ENCODE measurements at places on chromosomes 2 and 18.

- no peak for DNase-seq
These were observed 21.6 kb downstream of the STEAP3 start for GRCh38 chr2:119245076-119245840.

DNA sequence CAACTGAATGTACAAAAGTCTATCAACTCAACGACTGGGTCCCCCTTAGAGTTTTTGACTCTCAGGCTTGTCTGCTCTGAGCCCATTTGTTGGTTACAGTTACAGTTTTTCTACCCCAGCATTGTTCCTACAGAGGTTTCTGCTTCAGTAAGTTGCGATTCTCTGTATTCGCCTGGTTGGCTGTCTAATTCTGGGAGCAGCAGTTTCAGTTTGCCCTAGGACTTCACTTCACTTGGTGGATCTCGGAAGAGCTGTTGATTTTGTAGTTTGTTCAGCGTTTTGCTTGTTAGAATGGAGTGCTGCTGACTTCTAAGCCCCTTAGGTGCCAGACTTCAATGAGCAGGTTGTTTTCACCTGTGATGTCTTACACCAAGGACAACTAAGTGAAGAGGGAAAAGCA is 296.5 kb upstream of the EPAS1 start:
- no peak for DNase-seq

- no peak for DNase-seq
These were observed 199.1 kb upstream of the NXPH2 start for GRCh38 chr2:138979131-138979785.

GRCh38 chr2:217751192-217751591 is 251.6 kb downstream of the TNS1 start:
- no peak for DNase-seq

- no peak for DNase-seq
These were observed 182.1 kb downstream of the CYP26B1 start for GRCh38 chr2:71965530-71965929.

DNA sequence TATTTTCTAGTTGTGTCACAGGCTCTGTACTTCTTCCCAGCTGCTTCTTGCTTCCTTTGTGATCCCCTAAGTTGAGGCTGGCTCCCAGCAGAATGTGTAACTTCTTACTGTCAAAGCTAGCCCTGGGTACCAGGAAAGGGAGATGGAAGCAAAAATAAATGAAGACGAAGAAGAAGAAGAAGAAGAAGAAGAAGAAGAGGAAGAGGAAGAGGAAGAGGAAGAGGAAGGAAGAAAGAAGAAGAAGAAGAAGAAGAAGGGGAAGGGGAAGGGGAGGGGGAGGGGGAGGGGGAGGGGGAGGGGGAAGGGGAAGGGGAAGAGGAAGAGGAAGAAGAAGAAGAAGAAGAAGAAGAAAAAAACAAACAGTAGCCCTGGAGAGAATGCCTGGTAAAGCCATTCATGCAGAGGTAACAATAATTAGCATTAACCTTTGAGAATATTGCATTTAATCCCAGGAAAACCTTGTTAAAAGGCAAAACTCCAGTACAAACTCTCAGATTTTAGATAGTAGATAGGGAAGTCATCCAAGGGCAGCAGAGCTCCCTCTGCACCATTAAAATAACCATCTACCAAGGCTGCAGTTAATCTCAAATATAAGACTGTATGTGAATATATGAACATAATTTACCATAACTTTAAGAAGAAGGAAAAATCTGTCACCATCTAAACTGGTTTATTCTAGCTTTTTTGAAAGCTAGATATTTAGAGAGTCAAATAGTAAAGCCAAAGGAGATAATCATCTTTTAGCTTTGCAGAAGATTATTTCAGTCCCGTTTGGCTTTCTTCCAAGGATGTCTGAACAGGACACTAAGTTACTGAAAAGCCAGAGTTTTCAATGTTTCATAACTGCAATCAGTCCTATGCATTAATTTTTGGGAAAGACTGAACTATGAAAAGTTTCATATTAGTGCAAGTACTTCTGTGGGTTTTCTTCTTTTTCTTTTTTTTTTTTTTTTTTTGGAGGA is 44.3 kb upstream of the FBXO11 start:
- DNase-seq, result no peak

DNA sequence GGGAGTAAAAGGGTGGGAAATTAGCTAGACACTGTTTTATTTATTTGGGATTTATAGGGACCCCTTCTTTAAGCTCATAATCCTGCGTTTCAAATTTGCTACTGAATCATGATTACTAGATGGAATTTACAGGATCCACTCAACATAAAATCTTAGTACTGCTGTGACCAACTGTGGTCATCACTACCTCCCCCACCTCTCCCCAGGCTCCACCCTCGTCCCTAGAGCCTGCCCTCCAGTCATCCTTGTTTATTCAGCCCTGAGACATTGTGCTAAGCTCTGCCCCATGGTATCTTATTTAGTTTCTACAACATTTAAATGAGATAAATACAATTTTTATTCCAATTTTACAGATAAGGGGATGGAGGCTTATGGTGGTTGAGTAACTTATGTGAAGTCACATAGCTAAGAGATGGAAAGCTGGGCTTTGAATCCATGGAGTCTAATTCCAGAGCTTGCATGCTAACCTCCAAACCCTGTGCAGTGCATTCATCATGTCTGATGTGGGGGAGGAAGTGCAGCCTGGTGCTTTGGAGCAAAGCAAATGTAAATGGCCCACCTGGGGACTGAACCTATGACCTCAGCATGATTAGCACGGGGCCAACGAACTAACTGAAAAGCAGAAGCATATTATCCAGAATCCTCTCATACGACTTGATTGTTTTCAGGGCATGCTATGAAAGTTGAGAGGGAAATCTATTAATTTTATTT is 502.4 kb downstream of the TMEM182 start:
- no peak for DNase-seq

DNA sequence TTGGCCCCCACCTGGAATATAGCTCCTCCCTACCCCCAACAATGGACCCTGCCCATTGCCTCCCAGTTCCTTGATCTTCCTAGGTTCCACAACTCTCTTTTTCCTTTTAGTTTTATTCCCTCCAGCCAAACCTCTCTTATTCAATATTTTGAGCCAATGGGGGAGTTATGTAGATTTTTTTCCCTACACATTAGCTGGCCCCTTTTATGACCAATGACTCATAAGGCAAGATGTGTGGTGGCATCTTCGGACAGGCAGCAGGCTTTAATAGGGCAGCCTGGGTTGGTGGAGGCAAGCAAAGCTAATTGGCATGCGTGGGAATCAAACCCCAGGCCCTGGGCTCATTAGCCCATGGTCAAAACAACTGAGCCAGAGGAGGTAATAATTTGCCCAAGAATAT is 9.2 kb downstream of the GRP start:
- no peak for DNase-seq

DNA sequence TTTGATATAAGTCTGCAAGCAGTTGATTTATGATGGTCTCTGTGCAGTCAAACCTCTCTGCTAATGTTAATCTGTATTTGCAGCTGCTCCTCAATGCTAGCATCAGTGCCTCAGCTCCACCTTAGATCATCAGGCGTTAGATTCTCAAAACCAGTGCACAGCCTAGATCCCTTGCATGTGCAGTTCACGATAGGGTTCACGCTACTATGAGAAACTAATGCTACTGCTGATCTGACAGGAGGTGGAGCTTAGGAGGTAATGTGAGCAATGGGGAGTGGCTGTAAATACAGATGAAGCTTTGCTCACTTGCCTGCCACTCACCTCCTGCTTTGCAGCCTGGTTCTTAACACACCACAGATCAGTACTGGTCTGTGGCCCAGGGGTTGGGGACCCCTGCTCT is 18.4 kb downstream of the RBKS start:
- no peak for DNase-seq

- DNase-seq, result no peak
These were observed 1.5 kb downstream of the EPAS1 start for GRCh38 chr2:46298522-46299353.

GRCh38 chr18:22052405-22053105 is 116.8 kb upstream of the GATA6 start:
- no peak for DNase-seq

DNA sequence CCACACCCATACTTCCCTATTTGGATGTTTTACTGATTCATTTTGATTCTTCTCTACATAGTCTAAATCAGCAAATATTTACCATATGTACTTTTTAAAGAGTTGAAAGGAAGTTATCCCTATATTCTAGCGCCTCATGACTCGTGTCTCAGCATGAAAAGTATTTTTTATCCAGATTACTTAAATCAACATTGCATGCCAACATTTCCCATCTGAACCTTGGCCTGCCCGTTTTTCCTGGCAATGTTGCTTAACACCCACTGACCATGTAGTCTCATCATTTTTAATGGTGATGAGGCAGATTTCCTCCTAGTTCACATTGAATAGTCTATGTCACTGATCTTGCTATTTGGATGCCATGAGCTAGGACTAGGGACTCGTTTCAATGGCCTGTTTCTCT is 13.2 kb upstream of the SCYGR5 start:
- DNase-seq, result no peak

- DNase-seq, result no peak
These were observed 146.3 kb downstream of the TDRD15 start for GRCh38 chr2:21270083-21270491.

- DNase-seq, result peak; percentile 48
These were observed 45.2 kb downstream of the PCBP1 start for GRCh38 chr2:70132244-70133126.

- no peak for DNase-seq
These were observed 2.1 kb upstream of the MAP3K2 start for GRCh38 chr2:127389778-127390435.

GRCh38 chr2:201901786-201902185 is 95.4 kb downstream of the CDK15 start:
- DNase-seq, result no peak

DNA sequence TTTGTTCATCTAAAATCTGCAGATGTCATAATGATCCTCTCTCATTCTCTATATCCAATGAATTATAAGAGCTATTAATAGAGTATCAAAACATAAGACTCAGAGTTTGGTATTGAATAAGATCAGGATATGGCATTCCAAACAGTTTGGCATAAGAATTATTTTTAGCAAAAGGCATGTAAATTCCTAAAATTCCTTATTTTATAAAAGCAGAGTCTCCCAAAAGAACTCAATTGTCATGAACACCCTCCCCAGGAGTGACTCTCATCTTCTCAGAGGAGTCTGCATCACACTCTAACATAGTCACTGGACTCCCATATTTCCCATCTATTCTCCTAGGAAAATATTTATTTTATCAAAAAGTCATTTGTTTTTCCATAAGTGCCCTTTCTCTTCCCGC is 1710.2 kb upstream of the SLC39A10 start:
- no peak for DNase-seq

DNA sequence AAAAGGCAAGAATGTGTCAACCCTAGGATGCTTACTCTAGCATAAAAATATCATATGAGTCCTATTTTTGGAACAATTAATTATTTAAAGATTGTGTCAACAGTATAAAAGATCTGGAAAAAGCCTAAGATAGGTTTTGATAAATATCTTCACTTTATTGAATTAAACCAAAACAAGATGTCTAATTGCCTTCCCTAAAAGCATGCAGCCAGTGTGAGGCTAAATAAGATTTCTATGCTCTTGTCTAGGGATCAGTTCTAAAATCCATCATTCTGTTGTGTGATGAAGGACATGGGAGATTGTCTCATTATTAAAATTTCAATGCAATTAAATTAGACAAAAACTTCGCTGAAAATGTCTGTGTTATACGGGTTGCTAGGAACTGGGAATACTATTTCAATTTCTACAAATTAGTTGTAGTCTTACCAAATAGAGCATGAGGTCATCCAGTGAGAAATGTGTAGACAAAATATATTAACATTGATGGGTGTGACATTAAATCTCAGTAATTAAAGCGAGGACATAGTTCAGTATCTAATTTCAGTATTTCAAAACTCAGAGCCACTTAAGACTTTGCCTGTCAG is 535.6 kb upstream of the FSIP2 start:
- DNase-seq, result no peak

- DNase-seq, result no peak
These were observed 473.8 kb upstream of the SPHKAP start for GRCh38 chr2:228655331-228655730.

DNA sequence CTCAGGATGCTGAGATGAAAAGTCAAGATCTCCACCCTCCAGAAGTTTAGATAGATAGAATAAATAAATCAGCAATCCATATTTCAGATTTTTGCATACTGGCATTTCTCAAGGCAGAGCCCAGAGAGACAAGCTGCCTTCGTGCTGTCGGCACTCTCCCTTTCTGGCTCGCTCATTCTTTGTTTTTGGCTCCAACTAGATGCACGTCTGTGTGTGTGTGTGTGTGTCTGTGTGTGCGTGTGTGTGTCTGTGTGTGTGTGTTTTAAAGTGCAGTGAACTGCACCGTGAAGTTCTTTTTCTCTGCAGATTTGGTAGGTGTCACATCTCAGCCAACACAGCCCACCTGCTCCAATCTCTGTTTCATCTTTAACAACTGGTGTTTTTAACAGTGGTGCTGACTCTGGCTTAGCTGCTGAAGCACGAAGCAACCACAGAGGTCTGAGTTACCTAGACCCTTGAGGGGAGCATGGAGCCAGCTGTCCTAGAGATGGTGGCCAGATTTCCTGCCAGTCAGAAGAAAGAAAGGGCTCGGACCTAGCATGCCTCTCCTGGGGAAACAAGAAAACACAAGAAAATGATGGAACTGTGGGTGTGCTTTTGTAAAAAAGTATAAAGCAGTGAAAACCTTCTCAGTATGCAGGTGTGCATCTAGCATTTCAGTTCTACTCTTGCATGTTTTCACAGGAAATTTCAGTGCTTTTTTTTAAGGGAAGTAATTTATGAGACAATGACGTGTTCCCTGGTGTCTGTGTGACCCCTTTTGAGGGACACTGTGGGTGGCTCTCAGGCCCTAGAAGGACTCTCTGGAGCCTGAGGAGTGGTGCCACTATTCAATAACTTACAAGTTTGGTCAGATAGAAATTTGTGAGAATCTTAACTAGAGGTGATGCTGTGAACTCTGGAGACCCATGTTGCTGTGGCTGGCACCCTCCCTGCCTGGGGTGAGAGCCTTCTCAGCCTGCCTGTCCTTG is 364.3 kb downstream of the RNF144A start:
- DNase-seq, result no peak

GRCh38 chr2:56109994-56110393 is 73.8 kb upstream of the CCDC85A start:
- DNase-seq, result no peak

- no peak for DNase-seq
These were observed 84.2 kb downstream of the LBH start for GRCh38 chr2:30315391-30316063.

GRCh38 chr2:109498906-109499305 is 114.9 kb downstream of the SEPTIN10 start:
- no peak for DNase-seq

All from NCI-H774 (cell line).